ENCODE measurements at places on chromosomes 3 and 15. TPM values are rescaled to one million over a fixed set of nuclear protein-coding genes. Genes with fewer than 3 reads are reported as not detected.

DNA sequence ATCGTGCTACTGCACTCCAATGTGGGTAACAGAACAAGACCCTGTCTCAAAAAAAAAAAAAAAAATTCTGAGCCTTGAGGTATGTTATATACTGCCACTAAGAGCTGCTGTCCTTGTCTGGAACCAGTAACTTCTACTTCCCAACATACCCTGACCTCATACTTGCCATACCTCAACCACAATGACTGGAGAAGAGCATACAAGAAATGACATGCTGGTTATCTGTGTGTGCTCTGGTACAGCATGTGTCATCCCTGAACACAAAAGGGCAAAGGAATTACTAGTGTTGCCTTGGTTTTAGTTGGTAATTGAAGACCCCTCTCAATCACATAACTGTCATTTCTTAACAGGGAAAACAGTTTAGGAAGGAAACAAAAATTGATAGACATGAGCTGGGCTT, 54.5 kb downstream of the MRPS25 start:
- peaks cover 18% of the 10 kb centered on the region for H3K36me3 ChIP-seq
- no peak overlapping the region for H3K4me3 ChIP-seq
- peak overlapping the region; percentile 88 for H3K27ac ChIP-seq
- no peaks in the 10 kb centered on the region for H3K27me3 ChIP-seq
- H3K4me1 ChIP-seq = peaks cover 35% of the 10 kb centered on the region

GRCh38 chr3:11690863-11691766, 47.4 kb upstream of the VGLL4 start:
- peaks cover 5% of the 10 kb centered on the region for H3K36me3 ChIP-seq
- peaks cover 15% of the 10 kb centered on the region for H3K4me1 ChIP-seq

DNA sequence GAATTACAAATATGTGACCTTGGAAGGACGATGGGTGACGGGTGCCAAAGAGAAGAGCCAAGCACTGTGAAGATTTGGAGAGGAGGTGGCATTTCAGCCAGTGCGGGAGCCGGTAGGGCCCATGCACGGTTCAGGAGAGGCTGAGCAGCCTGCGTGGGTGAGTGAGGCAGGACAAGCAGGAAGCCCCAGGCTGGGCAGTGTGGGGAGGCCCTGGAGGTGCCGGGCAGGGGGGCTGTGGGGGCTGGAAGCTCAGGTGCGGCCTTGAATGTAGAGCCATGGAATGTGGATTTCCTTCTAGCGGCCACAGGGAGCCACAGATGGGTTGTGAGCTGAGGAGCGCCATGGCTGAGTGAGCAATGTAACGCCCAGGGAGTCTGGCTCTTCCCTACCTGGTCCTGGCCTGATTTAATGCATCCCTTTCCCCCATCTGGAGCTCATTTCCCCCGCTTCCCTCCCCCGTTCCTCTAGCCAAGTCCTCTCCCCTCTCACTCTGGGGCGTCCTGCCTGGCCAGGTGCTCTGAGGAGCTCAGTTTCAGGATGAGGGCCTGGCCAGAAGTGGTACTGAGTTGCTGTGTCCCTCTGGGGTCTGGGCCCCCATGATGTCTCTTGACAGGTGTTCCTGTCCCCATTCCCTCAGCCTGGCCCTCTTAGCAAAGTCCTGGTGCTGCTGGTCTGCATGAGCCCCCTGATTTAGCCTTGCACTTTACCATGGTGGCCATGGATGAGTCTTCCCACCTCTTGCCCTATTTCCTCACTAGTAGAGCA, 41.8 kb upstream of the IQSEC1 start:
- no peaks in the 10 kb centered on the region for H3K4me1 ChIP-seq
- DNase-seq = no peak
- H3K36me3 ChIP-seq = no peaks in the 10 kb centered on the region
- no peak overlapping the region for H3K4me3 ChIP-seq
- H3K27me3 ChIP-seq = peaks cover 13% of the 10 kb centered on the region

- no peak overlapping the region for H3K4me3 ChIP-seq
- H3K4me1 ChIP-seq = peaks cover 8% of the 10 kb centered on the region
- no peaks in the 10 kb centered on the region for H3K27me3 ChIP-seq
- no peaks in the 10 kb centered on the region for H3K36me3 ChIP-seq
- H3K27ac ChIP-seq = no peak overlapping the region
These were observed 70.8 kb downstream of the GPR156 start for GRCh38 chr3:120214176-120214575.

GRCh38 chr3:106588739-106589138, 719.9 kb upstream of the CBLB start:
- no peaks in the 10 kb centered on the region for H3K36me3 ChIP-seq
- peaks cover 32% of the 10 kb centered on the region for H3K4me1 ChIP-seq
- peak overlapping the region; percentile 43 for H3K4me3 ChIP-seq
- H3K27ac ChIP-seq = peak overlapping the region; percentile 58
- no peak for DNase-seq

- no peaks in the 10 kb centered on the region for H3K36me3 ChIP-seq
- no peak overlapping the region for H3K4me3 ChIP-seq
- peaks cover 9% of the 10 kb centered on the region for H3K4me1 ChIP-seq
- no peak overlapping the region for H3K27ac ChIP-seq
- DNase-seq = no peak
These were observed 5.5 kb upstream of the MEIS2 start for GRCh38 chr15:37105889-37106288.

DNA sequence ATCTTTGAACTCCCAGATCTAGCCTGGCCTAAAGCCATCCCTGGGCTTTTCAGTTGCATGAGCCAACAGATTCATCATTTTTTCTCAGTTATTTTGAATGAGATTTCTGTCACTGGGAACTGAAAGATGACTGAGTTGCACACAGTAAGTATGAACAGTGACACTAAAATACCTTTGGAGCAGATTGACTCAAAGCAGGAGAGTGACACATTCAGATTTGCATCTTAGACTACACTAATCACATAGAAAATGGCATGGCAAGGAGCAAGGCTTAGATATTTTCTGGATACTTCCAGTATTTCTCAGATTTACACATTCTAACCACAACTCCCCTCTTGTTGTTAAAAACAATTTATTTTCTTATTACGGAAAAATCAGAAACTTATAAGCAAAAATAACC, 32.8 kb downstream of the SEC62 start:
- DNase-seq = no peak
- H3K36me3 ChIP-seq = peaks cover 4% of the 10 kb centered on the region
- H3K27me3 ChIP-seq = no peaks in the 10 kb centered on the region

GRCh38 chr3:126100634-126101301, 16.8 kb upstream of the SLC41A3 start:
- no peaks in the 10 kb centered on the region for H3K4me1 ChIP-seq
- no peak for DNase-seq
- H3K36me3 ChIP-seq = no peaks in the 10 kb centered on the region
- H3K27ac ChIP-seq = no peak overlapping the region
- H3K27me3 ChIP-seq = no peaks in the 10 kb centered on the region

- no peak overlapping the region for H3K27ac ChIP-seq
- no peaks in the 10 kb centered on the region for H3K4me1 ChIP-seq
- H3K27me3 ChIP-seq = no peaks in the 10 kb centered on the region
- H3K4me3 ChIP-seq = no peak overlapping the region
- H3K36me3 ChIP-seq = no peaks in the 10 kb centered on the region
- no peak for DNase-seq
These were observed 6.4 kb upstream of the DNAAF4 start for GRCh38 chr15:55514414-55514850.

DNA sequence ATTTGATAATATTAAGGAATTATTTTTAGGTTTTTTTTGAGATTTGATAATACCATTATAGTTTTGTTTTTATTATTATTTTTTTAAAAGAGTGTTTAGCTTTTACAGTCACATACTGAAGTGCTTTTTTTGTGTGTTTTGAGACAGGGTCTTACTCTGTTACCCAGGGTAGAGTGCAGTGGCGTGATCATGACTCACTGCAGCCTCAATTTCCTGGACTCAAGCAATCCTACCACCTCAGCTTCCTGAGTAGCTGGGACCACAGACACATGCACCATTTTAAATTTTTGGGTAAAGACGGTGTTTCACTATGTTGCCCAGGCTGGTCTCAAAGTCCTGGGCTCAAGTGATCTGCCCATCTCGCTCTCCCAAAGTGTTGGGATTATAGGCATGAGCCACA, 73.0 kb downstream of the SUMF1 start:
- H3K27ac ChIP-seq = no peak overlapping the region
- no peaks in the 10 kb centered on the region for H3K36me3 ChIP-seq
- no peak overlapping the region for H3K4me3 ChIP-seq
- no peaks in the 10 kb centered on the region for H3K27me3 ChIP-seq

GRCh38 chr3:8520816-8521403, 19.3 kb downstream of the LMCD1 start:
- no peak for DNase-seq
- no peak overlapping the region for H3K4me3 ChIP-seq
- H3K27ac ChIP-seq = no peak overlapping the region
- H3K4me1 ChIP-seq = peaks cover 7% of the 10 kb centered on the region
- no peaks in the 10 kb centered on the region for H3K27me3 ChIP-seq

- no peak overlapping the region for H3K27ac ChIP-seq
- no peaks in the 10 kb centered on the region for H3K4me1 ChIP-seq
- no peaks in the 10 kb centered on the region for H3K36me3 ChIP-seq
- H3K27me3 ChIP-seq = no peaks in the 10 kb centered on the region
These were observed 220.4 kb downstream of the ADAMTS9 start for GRCh38 chr3:64467255-64467944.

- H3K36me3 ChIP-seq = no peaks in the 10 kb centered on the region
- H3K4me1 ChIP-seq = no peaks in the 10 kb centered on the region
- no peaks in the 10 kb centered on the region for H3K27me3 ChIP-seq
- no peak overlapping the region for H3K4me3 ChIP-seq
- DNase-seq = no peak
These were observed 240.0 kb upstream of the GBE1 start for GRCh38 chr3:82001276-82001923.

DNA sequence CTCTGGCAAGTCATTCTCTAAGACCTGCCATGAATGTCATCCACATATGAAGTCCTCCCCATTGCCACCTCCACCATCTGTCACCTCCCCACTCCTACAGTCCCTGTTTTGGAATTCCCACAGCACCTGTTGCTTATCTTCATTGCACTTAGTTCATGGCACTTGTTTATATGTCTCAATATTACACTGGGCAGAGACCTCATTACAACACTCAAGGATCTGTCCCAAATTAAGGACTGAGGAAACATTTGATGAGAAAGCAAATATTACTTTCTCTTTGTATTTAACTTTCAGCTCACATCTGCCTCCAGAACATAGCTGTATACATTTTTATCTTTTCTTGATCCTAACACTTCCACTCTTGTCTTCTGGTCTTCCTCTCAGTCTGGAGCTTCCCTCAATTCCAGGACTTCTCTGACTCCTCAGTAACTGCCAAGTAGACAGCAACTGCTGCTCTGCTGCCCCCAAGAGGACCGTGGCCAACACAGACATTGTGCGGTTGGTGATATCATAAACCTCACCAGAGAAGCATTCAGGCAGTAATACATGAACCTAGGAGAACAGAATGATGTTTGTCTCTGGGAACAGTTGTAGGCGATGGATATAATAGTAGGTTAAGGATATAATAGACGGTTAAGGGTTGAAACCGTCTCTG, 45.0 kb upstream of the FGF12 start:
- no peak overlapping the region for H3K27ac ChIP-seq
- H3K4me1 ChIP-seq = no peaks in the 10 kb centered on the region
- H3K27me3 ChIP-seq = no peaks in the 10 kb centered on the region
- no peaks in the 10 kb centered on the region for H3K36me3 ChIP-seq

- no peaks in the 10 kb centered on the region for H3K36me3 ChIP-seq
- DNase-seq = no peak
- peaks cover 14% of the 10 kb centered on the region for H3K27me3 ChIP-seq
- no peaks in the 10 kb centered on the region for H3K4me1 ChIP-seq
These were observed 21.4 kb upstream of the CCR9 start for GRCh38 chr3:45864760-45865519.

- H3K4me1 ChIP-seq = no peaks in the 10 kb centered on the region
- H3K4me3 ChIP-seq = no peak overlapping the region
- H3K27ac ChIP-seq = no peak overlapping the region
- no peaks in the 10 kb centered on the region for H3K36me3 ChIP-seq
These were observed 239.1 kb upstream of the SETMAR start for GRCh38 chr3:4063916-4064574.

DNA sequence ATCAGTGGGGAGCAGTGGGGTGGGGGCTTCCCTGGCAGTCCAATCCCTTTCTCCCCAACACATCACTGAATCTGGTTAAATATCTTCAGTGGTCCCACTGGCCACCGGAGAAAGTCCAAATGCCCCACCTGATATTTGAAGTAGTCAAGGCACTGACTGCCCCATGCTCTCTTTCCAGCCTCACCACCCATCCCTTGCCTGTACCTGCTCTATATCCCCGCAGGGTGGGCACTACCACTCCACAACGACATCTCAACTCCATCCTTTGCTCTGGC, 101.7 kb downstream of the DAPK2 start:
- H3K27ac ChIP-seq = no peak overlapping the region
- H3K4me3 ChIP-seq = no peak overlapping the region
- no peaks in the 10 kb centered on the region for H3K27me3 ChIP-seq

DNA sequence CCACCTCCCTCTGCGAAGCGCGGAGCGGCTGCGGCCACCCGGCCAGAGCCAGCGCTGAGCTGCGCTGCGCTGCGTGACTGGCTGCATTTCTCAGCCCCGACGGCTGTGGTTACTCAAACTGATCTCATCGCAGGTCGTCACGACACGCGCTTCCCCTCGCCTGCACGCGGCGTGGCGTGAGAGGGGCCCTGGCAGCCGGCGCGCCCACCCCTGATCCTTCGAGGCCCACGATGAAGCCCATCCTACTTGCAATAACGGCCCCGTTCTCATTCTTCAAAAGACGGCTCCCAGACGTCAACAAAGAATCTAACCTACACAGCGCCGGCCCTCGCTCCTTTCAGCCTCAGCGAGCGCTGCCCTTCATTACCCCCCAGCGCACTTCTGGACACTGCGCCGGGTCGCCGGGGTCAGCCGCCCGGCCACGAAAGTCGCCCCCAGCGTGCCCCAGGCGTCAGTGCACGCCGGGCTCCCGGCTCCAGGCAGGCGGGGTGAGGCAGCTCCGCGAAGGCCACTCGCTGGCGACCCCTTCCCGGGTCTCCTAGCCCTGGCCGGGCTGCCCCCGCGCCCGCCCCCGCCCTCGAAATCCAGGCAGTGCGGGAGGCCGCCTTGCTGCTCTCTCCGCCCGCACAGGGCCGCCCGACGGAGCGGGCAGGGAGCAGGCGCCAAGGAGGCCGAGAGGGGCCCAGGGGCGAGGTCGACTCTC, 9.9 kb upstream of the LEKR1 start:
- H3K27me3 ChIP-seq = no peaks in the 10 kb centered on the region
- peak overlapping the region; percentile 99 for H3K27ac ChIP-seq
- H3K4me1 ChIP-seq = peaks cover 71% of the 10 kb centered on the region
- H3K36me3 ChIP-seq = no peaks in the 10 kb centered on the region

PFN2 gene
- polyA plus RNA-seq = 304 TPM

TM4SF4 gene
- polyA plus RNA-seq = not detected

GNAT1 gene
- not detected for polyA plus RNA-seq

PLAAT1 gene
- 0.57 TPM for polyA plus RNA-seq

All from keratinocyte (primary cell).